ENCODE measurements at places on chromosomes 3 and 15. TPM values are rescaled to one million over a fixed set of nuclear protein-coding genes. Genes with fewer than 3 reads are reported as not detected.

IL5RA gene
- total RNA-seq, result 0.34 TPM

MOBP gene
- total RNA-seq, result not detected

FBXW12 gene
- total RNA-seq, result not detected

TFG gene
- 47.0 TPM for total RNA-seq

TNNC1 gene
- 1.4 TPM for total RNA-seq

DNA sequence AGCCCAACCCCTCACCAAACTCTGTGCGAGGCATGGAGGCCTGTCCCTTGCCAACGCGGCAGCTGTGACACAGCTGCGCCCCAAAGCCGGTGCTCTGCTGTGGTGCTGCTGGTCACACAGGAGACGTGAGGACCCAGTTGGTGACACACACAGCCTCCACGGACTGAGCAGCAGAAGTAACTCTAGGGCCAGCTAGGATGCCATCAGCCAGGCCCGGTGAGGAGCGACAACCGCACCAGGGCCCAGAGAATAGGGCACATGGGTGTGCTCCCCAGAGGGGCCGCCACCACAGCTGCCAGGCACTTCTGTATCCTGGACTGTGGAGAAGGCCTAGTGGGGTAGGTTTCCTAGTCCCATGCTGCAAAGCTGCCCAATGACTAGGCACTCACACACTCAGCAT lies 10.7 kb downstream of the ZXDC start:
- DNase-seq, result no peak

GRCh38 chr15:73697033-73697467 lies 12.9 kb downstream of the CD276 start:
- DNase-seq, result peak; percentile 57

DNA sequence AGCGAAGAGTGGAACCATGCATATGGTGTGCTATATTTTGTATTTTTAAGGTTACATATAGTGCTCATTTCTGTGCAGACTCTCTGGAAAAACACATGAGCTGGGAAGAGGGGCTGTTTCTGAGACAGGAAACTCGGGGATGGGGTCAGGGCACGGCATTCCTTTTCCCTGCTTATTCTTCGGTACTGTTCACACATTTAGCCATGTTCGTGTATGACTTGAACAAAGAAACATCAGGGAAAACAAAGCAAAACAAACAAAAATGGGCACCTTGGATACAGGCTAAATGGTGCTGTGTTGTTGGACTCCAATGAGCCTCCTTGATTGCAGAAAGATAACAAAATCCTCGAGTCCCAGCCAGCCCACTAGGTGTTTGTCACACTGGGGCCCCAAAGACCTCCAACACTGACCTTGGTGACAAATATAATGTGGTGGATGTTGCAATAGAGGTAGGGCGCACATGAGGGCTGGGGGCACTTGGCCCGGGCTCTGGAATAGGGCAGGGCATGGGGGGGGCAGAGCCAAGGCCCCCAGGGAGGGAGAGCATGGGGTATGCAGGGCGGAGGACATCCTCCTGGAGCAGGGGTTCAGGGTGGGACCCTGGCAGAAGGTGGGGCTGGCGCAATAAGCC lies 19.3 kb downstream of the DNASE1L3 start:
- no peak for DNase-seq

DNA sequence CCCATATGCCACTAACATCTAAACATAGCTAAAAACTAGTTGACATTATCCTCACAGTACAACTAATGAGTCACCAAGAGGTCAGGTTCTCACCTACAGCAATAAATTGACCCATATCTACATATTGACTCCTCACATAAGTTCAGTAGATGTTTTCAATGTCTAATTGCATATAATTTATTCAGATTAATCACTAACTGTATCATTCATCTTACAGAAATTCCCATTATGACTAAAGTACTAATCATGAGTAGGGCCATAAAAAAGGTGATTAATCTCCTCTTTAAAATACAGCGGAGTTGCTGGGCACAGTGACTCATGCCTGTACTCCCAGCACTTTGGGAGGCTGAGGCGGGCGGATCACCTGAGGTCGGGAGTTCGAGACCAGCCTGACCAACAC lies 82.4 kb upstream of the ST3GAL6 start:
- DNase-seq, result no peak

- DNase-seq, result no peak
Observed at GRCh38 chr3:157464321-157464720, 27.7 kb downstream of the PTX3 start.

- no peak for DNase-seq
Observed at GRCh38 chr3:173401369-173401768, 3.8 kb downstream of the NLGN1 start.

DNA sequence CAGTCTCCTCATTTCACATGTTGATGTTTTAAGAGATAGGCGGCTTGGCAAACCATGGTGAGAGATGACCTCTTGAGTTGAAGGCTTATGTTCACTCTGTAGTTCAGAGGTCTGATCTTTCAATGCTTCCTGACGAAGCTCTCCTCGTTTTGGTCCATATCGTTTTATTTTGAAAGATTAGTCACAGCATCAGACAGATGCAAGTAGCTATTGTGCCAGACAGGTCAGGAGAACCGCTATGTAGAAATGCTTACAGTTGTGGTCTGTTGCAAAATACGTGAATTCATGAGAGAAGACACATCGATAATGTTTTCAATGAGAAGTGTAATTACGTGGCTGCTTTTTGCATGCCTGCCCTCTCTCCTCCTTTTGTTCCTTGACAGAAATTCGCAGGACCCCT lies 47.5 kb downstream of the CHL1 start:
- DNase-seq, result no peak

GRCh38 chr3:127407026-127407939 lies 119.4 kb upstream of the PRR20G start:
- DNase-seq, result no peak
